ENCODE measurements at places on chromosomes 5 and 9. TPM values are rescaled to one million over a fixed set of nuclear protein-coding genes. Genes with fewer than 3 reads are reported as not detected.
A peak's percentile ranks its signal among the peaks of the same experiment; 100 is the strongest.

GRCh38 chr9:91421971-91422757 lies 1.5 kb downstream of the NFIL3 start:
- DNase-seq, result peak; percentile 7

DNA sequence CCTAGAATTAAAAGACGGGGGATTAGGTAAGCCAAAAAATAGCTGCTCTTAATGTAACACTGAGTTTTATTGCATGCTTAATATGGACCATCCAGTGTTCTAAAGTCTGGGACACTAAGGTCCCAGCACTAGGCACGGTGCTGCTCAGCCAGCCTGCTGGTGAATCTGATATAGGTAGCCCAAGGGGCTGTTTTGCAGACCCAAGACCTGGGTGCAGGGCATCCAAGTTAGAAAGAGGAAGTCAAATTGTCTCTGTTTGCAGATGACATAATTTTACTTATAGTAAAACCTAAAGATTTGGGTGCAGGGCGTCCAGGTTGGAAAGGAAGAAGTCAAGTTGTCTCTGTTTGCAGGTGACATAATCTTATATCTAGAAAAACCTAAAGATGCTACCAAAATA lies 17.8 kb downstream of the IFNA5 start:
- no peak for DNase-seq

DNA sequence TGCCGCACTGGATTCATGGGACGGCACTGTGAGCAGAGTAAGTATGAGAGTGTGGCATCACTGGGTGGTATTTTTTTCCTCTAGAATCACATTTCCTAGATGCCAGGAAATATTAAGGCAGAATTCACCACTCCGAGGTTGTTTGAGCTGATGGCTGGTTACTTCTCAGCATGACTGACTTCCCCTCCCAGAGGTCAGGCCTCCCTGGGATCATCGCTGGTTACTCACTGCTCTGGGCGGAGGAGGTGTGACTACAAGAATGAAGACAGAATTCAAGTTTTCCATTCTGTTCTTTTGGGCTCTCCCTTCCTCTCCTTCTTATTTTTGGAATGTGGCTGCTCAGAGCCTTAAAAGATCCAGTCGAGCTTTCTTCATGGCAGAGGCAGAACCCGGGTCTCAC lies 76.6 kb upstream of the PRRC1 start:
- DNase-seq, result no peak

- no peak for DNase-seq
These were observed 331.9 kb downstream of the SPOCK1 start for GRCh38 chr5:137167187-137167586.

The PAX5 gene
- total RNA-seq, result not detected

The PITX1 gene
- not detected for total RNA-seq

DNA sequence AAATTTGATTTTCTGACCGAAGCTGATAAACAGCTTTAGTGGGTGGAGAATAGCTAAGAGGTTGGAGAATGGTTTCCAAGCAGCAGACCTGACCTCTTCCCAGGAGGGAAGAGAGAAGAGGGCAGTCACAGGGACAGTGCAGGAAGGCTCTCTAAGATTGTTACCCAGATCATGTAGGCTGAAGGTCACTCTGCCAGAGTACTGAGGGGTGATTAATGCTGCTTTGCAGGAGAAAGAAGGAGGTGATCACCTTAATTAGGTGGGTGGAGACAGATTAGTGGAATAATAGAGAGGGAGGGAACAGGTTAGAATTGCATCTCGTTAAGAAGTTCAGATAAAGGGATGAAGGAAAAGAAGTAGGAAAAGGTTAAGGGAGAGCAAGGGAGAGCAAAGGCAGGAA lies 440.5 kb downstream of the BRINP1 start:
- DNase-seq, result no peak

The EPB41L4B gene
- total RNA-seq, result 19.3 TPM

GRCh38 chr9:113808391-113809358 lies 67.4 kb upstream of the ZNF618 start:
- DNase-seq, result no peak

GRCh38 chr9:85067792-85068191 lies 398.3 kb downstream of the NTRK2 start:
- no peak for DNase-seq

The PCDHGB7 gene
- 6.2 TPM for total RNA-seq

DNA sequence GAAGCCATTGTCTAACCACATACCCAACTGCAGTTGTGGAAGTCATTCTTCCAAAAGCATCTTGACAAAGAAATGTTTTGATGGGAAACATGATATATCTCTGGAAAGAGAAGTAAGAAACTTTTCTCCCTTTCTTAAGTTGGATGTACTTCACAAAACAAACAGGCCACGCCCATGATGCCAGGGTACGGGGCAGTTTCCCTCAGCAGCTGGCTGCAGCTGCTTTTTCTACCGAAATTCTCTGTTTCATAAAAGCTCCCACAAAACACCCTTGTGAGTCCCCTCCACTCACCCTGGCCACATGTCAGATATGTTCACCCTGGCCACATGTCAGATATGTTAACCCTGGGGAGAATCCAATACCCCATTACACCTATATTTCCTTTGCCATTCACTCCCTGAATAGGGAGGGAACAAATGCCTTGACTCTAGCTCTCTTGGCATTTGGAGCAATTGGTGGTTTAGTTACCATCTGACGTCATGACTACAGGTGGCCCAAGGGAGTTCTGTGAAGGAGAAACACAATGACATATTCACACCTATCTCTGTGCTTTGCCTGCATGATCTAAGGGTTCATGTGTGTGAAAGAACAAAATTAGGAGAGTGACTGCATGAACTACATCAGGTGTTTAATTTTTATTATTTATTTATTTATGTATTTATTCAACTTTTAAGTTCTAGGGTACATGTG lies 103.0 kb downstream of the AOPEP start:
- DNase-seq, result no peak

DNA sequence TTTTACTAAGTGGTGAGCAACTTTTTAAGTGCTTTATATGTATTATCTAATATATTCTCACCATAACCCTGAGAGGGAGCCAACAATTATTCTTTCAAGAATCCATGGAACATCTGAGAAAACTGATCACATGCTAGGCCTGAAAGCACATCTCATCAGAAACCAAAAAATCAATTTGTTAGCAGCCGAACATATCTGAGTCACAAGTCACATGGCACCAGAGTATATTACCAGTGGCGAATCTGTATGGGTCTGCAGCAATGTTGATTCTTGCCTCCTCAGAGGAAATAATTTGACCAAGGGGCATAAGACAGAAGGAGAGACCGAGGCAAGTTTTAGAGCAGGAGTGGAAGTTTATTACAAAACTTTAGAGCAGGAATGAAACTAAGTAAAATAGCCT lies 25.3 kb upstream of the SIL1 start:
- no peak for DNase-seq

- no peak for DNase-seq
These were observed 969.6 kb upstream of the C9orf72 start for GRCh38 chr9:28542928-28543327.

DNA sequence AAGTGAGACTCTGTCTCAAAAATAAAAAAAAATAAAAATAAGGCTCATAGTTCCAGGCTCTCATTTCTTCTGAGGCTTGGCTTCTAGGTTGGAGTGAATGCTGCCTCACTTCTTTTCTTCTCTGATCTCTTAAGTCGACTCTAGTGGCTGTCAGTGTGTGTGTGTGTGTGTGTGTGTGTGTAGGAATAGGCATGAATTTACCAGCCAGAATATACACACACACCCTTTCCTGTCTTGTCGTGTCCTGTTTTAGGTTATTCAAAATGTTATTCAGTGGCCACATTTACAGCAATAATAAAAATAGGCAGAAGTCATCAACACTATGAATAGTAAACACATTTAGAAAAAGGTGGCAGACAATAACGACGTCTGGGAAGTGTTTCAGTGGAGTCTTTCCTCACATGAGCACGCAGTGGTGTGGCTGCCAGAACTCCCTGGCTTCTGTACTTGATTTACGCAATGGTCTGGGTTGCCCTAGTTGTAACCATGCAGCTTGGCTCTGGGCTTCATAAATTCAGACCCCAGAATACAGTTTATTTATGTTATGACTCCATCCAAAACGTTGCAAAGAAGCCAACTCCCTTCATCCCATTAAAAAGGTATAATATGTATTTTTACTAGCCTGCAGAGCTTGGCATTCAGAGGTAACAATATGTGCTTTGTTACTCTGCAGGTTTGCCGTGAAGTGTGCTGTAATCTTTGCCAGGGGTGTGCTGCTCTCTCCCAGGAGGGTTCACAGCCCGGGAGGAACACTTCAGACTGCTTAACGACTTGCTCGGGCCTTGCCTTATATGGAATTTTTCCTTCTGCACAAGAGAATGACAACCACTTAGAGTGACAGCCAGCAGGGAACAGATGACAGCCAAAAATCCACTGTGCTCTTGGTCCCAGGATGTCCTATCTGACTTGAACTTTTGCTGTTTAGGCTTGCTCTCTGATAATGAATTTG lies 34.4 kb upstream of the PALM2AKAP2 start:
- DNase-seq, result no peak

The F2RL2 gene
- total RNA-seq, result 13.0 TPM

DNA sequence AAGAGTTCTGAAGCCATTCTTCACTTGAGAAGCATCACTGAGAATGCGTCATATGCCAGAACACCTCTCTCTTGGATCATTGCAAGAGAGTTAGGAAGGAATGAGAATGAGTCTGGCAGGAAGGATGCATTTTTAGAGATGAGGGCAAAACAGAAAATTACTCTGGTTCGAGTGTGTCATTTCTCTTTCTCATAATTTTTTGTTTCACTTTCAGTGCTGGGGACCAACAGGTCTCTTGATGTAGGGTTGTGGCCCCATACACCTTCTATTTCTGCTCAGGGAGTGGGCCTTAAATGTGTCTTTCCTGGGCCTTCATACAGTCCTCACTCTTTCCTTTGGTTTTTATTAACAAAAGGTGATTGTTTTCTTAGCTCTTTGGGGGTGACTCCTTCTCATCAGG lies 302.4 kb downstream of the NR3C1 start:
- no peak for DNase-seq

The CDH10 gene
- not detected for total RNA-seq

DNA sequence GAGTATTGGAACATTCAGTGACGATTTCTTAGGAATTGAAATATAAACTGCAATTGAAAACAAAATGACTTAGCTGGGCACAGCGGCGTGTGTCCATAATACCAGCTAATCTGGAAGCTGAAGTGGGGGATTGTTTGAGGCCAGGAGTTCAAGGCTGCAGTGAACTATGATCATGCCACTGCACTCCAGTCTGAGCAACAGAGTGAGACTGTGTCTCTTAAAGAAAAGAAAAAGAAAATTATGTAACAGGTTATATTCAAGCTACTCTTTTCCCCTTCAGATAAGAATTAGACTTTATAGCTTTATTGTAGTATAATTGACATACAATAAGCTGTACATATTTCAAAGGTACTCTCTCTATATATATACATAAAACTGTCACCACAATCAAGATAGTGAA lies 6.4 kb downstream of the SLC26A2 start:
- no peak for DNase-seq

DNA sequence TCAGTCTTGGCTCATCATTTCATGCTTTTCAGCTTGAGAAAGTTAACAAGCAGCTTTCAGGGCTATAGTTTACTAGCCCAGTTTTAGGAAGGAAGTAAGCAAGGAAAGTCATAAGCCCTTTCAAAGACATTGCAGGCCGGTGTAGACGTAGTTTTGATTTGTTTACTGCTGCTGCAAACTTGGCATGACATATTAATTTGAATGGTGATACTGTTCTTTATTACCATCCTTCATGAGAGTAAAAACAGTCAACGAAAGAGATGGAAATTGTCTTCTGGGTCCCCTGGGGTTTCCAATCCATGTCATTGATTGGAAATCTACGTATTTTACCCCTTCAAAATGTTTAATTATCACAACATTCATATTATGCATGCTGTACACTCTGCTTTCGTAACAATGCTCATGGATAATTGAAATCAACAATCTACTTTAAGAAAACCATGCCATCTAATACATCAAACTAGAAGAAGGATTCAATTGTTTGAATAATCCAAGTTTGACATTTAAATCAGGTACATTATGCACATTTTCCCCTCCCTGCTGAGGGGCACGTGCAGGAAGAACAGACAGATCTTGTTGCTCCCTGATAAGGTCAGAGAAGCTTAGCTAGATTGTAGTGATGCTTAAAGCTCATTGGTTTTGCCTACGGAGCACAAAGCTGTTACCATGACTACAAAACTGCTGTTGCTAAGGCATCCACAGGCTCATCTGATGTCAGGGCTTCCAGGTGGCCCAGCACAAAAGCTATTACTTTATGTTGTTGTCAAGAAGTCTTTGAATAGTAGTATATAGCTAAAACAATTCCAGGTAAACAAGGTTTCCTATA lies 139.9 kb upstream of the PRLR start:
- DNase-seq, result no peak

DNA sequence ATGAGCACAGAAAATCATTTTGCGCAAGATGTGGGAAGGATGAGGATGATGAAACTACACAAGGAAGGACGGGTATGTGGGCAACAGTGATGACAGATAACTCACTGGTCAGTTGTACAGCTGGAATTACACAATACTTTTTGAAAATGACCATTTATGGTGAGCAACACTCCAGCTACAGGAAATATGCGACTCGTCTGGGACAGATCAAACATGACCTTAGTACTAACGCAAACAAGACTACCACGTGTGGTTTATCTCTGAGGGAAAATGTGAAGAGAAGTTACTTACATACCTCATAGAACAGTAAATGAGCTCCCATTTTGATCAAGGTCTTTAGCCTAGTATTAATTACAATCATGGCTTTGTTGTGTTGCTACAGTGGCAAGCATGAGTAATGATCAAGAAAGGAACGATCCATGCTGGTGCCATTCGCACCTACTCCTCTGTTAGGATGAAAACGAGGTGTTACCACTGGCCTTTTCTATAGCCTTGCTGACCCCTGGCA lies 456.9 kb downstream of the BNC2 start:
- DNase-seq, result no peak

- DNase-seq, result no peak
These were observed 5.5 kb upstream of the DNAJB5 start for GRCh38 chr9:34984049-34984448.

DNA sequence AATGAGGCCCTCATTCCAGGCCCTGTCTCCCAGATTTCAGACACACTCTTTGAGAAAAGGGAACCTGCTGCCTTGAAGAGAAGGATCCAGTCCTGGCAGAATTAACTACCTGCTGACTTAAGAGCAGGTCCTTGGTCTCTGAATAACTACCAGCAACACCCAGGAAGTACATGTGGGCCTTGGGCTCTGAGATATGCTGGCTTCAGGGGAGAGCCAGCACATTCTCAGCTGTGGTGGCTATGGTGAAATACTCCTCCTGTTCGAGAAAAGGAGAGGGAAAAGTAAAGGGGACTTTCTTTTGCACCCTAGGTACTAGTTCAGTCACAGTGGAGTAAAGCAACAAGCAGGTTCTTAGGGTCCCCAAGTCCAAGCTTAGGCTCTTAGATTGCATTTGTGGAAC lies 120.0 kb downstream of the HMHB1 start:
- no peak for DNase-seq

- no peak for DNase-seq
These were observed 107.2 kb upstream of the DHFR start for GRCh38 chr5:80761966-80762365.

Data from osteocyte (in vitro differentiated cells).